ENCODE measurements at places on chromosomes 13 and 19.

- no peak for DNase-seq
These were observed 39.7 kb downstream of the GJA3 start for GRCh38 chr13:20121159-20121525.

- no peak for DNase-seq
These were observed 840.1 kb upstream of the SLITRK5 start for GRCh38 chr13:86831084-86831483.

- no peak for DNase-seq
These were observed 34.6 kb downstream of the ADPRHL1 start for GRCh38 chr13:113418722-113419049.

GRCh38 chr13:97295283-97296182 lies 73.4 kb downstream of the MBNL2 start:
- no peak for DNase-seq
